NCI-H460 (cell line): ENCODE measurements at places on chromosomes 6 and 20. TPM values are rescaled to one million over a fixed set of nuclear protein-coding genes. Genes with fewer than 3 reads are reported as not detected.

- DNase-seq: no peak
Measured at GRCh38 chr6:144666781-144667180, 381.6 kb downstream of the UTRN start.

DNA sequence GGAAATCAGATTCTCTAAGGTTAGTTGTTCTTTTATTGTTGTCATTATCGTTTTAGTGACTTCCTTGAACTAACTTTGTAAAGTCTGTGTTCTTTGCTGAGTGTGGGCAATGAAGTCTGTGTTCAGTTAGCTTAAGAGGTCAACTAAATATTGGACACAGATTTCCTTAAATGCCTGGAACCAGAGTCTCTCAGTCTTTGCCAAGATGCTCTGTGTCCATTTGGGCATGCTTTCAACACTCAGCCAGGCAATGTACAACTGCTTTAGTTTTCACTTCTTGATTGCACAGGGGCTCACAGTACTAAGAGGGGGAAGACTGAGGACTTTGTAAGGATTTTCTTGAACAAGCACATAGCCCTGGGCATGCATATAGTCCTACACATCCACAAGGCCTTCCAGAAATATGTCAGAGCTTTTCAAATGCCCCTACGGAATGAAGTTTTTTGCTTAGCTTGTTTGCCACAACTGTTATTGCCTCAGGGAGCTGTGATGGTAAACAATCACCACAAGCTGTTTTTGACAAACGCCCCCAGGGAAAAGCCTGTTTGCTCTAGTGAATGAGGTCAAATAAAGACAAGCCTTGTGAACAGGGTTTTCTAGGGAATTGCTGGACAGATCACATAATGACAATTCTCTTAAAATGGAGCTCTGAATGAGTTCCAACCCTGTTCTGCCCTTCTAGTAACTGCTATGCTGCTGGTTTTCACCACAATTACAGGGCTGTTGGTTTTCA lies 82.5 kb downstream of the B3GAT2 start:
- no peak for DNase-seq

DNA sequence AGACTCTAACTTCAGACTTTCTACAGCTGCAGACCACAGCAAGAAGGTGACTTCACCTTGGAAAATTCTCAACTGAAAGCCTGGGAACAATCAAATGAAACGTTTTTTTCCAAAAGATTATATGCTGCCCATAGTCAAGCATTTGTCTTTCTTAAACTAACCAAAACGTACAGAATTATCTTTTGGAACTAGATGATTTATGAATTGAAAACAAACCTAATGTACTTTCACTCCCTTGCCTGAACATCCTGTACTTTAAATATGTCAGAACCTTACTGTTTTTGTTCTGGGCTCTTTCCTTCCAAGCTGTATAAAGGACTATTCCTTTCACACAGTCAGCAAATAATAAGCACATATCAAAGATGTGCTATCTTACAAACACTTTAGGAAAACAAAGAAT lies 62.4 kb upstream of the TNFAIP3 start:
- DNase-seq: no peak

GRCh38 chr6:113221850-113222249 lies 635.3 kb upstream of the MARCKS start:
- no peak for DNase-seq

DNA sequence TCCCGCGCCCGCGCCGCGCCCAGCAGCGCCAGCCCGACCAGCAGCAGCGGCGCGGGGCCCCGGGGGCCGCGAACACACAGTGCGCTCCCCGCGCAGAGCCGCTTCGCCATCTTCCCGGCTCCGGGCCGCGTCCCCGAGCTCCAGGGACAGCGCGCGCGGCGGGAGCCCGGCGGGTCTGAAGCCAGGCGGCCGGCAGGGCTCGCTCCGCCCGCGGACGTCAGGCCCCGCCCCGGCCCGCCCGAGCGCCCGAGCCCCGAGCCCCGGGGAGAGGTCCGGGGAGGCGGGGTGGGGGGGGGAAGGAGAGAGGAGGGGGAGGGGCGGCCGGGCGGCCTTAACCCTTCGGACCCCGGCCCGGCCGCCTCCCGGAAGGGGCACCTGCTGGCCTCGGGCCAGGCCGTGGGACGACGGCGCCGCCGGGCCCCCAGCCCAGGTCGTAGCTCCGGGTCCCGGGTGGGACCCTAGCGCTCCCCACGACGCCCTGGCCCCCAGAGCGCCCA lies at the start of gene LAMA5:
Gene LAMA5 (minus strand): TSS at position 177 of the 497 bp plus-strand sequence. CDS start 67 bp downstream, at position 110.
- DNase-seq: no peak

GRCh38 chr6:129597023-129597713 lies 112.8 kb downstream of the ARHGAP18 start:
- no peak for DNase-seq

GRCh38 chr20:12644461-12644860 lies 364.3 kb upstream of the SPTLC3 start:
- no peak for DNase-seq

DNA sequence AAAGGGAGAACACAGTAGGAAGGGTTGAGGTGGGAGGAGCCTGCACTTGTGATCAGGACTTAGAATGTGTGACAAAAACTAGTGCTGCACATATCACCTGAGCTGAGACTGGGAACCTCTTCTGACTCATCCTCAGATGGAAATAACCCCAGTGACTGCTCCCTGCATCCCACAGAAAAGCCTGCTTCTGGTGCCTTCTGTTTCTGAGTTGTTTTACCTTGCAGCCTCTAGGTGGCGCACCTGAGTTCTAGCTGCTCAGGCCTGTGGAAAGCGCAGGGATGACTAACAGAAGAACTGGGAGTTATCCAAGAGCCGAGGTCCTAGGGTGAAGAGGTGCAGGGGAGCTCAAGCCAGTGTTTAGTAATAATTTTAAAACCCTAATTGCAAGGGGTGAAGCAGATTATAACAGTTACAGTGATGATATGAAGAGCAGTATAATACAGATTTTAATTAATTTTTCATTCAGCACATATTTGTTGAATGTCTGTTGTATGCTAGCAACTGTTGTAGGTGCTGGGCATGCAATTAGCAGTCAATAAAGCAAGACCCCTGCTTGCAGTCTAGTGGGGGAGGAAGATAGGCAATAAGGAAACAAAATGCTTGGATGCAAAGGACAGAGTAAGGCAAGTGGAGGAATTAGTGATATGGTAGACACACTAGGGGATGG lies 302.5 kb downstream of the DHX35 start:
- peak; percentile 53 for DNase-seq

DNA sequence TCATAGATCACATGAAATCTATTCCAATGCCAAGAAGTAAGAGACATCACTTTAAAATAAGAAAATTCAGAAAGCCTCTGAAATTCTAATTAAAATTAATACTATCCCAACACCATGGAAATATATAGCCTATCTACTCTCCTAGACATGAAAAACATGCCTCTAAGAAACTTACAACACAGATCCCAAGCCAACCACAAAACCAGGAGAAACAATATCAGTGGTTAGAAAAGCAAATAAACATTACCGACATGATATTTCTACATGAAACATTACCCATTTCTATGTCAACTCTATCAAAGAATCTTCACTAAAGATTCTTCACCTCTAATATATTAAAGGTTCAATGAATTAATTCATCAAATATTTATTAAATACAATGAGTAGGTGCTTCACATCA lies 4.8 kb downstream of the EPB41L2 start:
- DNase-seq: no peak

- DNase-seq: no peak
Measured at GRCh38 chr20:50450493-50450826, 59.7 kb upstream of the PTPN1 start.

CASS4 gene
- 0.05 TPM in 1 of 2 replicates, not detected in the other for total RNA-seq

C6orf15 gene
- not detected in 2 replicates for total RNA-seq
